ENCODE measurements at places on chromosomes 7 and 10.

DNA sequence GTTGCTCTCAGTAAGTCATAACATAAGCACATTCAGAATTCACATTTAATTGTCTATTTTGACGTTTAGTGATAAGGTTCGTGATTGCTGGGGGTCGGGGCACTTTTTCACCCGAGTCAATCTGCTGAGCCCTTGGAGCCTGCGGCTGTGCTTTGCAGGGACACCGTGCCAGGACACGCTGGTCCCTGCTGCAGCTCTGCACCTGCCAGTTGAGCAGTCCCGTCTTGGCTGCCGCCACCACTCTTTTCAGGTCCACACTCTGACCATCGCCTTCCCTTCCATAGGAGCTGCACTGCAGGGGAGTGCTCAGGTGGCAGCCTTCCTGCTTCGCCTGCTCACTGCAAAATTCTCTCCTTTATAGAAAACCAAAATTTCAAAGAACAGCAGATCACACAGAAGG lies 36.4 kb downstream of the CUL1 start:
- no peak for DNase-seq

DNA sequence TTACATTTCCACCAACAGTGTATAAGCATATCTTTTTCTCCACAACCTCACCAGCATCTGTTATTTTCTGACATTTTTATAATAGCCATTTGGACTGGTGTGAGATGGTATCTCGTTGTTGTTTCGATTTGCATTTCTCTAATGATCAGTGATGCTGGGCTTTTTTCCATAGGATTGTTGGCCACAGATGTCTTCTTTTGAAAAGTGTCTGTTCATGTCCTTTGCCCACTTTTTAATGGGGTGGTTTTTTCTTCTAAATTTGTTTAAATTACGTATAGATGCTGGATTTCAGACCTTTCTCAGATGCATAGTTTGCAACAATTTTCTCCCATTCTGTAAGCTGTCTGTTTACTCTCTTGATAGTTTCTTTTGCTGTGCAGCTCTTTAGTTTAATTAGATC lies 28.9 kb downstream of the XRCC2 start:
- no peak for DNase-seq

GRCh38 chr7:136728945-136729344 lies 139.5 kb upstream of the CHRM2 start:
- DNase-seq, result no peak

GRCh38 chr7:42747044-42747443 lies 164.8 kb downstream of the C7orf25 start:
- DNase-seq, result no peak

GRCh38 chr7:143248761-143249354 lies 14.4 kb upstream of the GSTK1 start:
- DNase-seq, result no peak

DNA sequence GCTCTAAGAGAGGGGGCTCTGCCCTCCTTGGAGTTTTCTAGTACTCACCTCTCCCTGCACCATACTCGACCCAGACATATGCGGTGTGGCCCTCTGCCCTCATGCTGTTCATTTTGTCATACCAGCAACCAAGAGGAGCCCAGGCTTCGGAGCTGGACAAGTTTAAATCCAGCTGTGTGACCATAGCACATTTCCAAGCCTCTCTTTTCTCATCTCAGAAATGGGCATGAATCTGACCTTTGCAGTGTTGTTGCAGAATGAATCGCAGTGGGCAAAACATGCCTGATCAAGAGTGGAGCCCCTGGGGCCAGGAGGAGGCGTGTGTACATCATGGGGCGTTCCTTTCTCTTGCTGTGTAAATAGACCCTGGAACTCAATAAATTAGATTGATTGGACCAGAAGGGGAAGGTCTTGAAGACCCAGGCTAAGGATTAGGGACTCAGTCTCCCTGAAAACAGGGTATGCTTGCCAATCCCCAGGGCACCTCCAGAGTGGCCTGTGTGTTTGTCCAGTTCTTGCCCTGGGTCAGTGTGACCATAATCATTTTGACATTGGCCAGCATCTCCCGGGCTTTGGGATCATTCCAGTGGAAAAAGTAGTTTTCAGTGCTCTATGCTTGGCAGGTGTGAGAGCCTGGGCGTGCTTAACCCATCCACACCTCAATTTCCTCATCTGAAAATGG lies 59.6 kb downstream of the ZMIZ1 start:
- no peak for DNase-seq

DNA sequence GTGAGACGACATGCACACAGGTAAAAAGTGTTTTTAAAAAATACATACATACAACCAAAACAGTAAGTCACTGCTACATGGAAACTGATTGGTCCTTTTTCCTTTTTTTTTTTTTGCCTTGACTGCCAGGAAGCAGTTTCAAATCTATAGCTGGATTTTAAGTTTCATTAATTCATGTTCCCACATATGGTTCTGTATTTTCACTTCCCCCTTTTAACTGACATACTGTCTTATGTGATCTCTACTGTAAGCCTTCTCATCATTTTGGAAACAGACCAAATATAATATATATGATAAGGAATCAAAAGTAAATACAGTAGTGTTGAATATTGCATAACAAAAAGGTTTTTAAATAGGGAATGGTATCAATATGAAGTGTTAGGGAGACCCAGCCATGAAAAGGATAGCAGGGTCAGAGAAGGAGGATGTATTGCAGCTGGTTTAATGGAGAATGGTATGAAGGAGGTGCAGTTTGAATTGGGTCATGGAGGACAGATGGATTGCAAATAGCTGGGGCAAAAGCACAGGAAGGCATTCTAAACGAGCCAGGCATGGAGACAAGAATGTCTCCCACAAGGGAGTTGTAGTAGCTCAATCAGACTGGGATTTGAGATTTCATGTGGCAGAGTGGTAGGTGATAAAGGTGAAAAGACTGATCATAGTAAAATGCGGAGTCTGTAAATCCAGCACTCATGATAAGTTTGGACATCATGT lies 5.4 kb downstream of the CAV1 start:
- DNase-seq, result no peak

DNA sequence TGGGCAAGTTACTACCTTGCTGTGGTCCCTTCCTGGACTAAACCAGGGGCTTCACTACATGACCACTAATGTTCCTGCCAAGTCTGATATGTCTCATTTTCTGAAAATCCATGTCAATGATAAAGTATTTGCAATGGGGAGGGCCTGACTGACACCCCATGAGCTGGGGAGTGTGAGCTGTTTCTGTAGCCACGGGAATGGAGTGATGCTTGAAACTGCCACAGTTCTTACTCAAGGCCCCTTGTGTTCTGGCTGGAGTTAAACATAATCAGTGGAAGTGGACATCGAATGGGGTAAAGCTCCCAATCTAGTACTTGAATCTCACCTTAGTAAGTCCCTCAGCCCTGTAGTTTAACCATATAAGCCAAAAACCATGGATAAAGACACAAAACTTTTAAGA lies 61.9 kb upstream of the PDLIM1 start:
- no peak for DNase-seq

- no peak for DNase-seq
Measured at GRCh38 chr7:83355143-83355542, 192.5 kb upstream of the PCLO start.

GRCh38 chr10:33122014-33122809 lies 164.2 kb upstream of the ITGB1 start:
- DNase-seq, result peak; percentile 79

- no peak for DNase-seq
Measured at GRCh38 chr10:6569259-6569658, 10.8 kb downstream of the PRKCQ start.

DNA sequence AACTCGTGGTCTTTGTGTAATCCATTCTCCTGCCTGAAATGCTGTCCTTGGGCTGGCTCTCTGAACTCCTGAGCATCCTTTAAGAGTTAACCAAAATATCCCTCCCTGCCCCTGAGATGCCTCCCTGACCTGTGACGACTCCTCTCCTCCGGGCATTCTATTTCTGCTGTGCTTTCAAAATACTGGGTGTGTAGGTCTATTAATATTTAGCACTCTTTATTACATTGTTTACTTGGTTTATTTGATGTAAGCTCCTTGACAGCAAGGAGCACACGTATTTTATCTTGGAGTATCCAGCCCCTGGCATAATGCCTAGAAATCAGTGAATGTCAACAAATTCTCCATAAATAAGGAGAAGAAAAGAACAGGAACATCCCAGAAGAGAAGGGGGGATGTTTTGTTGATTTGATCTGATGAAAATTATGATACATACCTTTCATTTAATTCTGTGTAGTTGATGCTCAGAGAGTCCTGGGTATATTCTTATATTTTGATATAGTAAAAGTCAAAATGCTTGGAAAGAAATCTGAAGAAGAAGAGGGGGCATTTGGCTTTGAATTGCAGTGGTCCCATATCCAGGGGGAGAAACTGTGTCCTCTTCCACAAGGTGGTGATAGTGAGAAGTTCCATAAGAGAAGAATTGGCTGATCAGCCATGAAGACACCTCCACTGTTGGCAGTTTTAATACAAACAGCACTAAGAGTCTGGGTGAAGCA lies 107.7 kb upstream of the MPP7 start:
- DNase-seq, result no peak

DNA sequence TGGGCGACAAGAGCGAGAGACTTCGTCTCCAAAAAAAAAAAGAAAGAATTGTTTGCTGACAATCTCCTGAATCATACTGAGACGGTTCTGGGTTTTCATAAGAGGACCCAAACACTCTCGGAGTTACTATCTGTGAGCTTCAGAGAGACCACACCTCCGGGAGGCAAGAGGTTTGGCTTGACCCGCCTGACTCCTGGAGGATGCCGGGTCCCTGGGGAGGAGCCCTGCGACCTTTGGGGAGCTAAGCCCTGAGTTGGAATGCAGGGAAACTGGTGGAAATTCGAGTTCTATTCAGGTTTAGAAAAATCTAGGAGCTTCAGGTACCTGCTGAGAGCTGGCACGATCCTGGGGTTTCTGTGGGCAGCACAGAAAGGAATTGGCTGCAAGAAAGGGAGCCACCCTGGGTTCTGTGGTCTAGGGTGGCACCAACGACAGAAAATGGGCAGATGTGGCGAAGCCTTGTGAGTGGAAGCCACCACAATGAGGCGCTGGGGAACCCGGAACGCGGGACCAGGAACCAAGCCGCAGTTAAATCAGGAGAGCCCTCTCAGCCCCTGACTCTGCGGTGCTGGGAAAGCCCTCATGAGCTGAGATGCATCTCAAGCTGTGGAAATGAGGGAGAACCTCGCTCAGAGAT lies 21.9 kb upstream of the GATAD1 start:
- DNase-seq, result no peak

DNA sequence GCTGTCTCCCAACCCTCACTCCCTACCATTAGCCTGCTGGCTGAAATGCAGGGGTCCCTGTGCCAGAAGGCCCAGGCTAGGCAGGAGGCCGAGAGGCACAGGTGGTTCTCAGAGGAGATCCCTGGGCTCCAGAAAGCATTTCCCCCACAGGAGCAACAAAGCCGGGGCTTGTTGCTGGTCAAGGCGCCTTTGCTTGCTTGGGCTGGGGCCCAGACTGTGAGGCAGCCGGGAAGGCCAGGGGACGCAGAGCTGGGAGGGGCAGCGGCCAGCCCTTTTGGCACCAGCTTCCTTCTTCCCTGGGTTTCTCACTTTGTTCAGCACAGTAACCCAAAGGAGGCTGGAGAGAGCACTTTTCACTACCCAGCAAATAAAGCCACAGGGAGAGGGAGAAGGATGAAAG lies 48.6 kb downstream of the FBXW4 start:
- DNase-seq, result peak; percentile 66

- no peak for DNase-seq
Measured at GRCh38 chr7:25395976-25396375, 167.7 kb upstream of the NPVF start.

DNA sequence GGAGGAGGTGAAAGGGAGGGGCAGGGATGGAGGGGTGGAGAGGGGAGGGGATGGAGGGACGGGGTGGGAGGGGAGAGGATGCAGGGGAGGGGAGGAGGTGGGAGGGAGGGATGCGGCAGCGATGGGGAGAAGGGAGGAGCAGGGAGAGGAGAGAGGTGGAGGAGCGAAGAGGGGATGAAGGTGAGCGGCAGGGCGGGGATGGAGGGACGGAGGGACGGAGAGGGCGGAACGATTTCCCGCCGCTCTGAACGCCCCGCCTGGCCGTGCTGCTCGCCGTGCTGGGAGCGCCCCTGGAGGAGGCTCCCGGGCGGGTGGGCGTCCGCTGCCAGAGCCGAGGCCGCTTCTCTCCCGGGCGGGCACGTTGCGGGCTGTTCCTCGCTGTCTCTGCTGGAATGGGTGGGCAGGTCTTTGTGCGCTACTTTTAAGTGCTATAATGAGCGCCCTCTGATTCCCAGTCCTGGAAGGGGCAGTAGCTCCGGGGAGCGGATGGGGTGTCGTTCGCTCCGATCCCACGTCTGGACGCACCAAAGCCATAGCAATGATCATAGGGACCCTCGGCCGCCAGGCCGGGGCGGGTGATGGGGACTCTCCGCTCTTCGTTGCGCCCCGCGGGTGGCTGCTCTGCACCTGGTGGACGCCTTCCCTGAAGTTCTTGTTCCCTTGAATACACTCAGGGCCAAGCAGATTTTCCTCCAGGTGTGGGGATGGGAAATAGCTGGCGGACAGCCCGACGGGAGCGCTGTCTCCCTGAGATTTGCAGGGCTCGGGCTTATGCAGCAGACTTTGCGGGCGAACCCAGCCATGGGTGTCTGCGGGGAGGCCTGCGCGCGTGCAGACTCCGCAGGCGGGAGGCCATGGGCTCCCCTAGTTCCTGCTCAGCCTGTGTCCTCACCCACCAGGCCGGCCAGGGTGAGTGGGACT lies 81.1 kb upstream of the CPXM2 start:
- no peak for DNase-seq

- no peak for DNase-seq
Measured at GRCh38 chr7:16061630-16062029, 359.7 kb downstream of the CRPPA start.

- no peak for DNase-seq
Measured at GRCh38 chr10:1211844-1212570, 155.8 kb downstream of the WDR37 start.

GRCh38 chr7:106031300-106032035 lies 68.4 kb downstream of the CDHR3 start:
- DNase-seq, result no peak

- no peak for DNase-seq
Measured at GRCh38 chr10:27512548-27512947, 8.4 kb downstream of the RAB18 start.

GRCh38 chr7:134276951-134277350 lies 39.8 kb downstream of the SLC35B4 start:
- no peak for DNase-seq

DNA sequence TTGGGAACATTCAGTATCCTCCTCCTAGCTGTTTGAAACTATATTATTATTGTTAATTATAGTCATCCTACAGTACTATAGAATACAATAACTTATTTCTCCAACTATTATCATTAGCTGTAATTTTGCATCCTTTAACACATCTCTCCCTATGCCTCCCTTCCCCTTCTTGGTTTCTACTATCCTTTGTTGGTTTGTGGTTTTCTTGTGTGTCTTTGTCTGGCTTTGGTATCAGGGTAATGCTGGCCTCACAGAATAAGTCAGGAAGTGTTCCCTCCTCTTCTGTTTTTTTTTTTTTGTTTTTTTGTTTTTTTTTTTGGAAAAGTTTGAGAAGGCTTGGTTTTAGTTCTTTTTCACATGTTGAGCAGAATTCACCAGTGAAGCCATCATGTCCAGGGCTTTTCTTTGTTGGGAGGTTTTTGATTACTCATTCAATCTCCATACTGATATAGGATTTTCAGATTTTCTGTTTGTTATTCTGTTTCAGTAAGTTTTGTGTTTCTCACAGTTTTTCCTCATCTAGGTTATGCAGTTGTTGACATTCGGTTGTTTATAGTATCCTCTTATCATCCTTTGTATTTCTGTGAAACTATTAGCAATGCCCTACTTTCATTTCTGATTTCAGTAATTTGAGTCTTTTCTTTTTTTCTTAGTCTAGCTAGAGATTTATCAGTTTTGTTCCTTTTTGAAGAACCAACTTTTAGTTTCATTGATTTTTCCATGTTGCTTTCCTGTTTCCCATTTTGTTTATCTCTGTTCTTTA lies 21.6 kb downstream of the C1GALT1 start:
- DNase-seq, result no peak

GRCh38 chr10:63711867-63712716 lies 190.9 kb downstream of the REEP3 start:
- DNase-seq, result peak; percentile 90
